ENCODE measurements at places on chromosomes 1 and 21. TPM values are rescaled to one million over a fixed set of nuclear protein-coding genes. Genes with fewer than 3 reads are reported as not detected.

- no peaks in the 10 kb centered on the region for H3K4me1 ChIP-seq
- no peak overlapping the region for H3K4me3 ChIP-seq
- no peaks in the 10 kb centered on the region for H3K27me3 ChIP-seq
These were observed 4.5 kb downstream of the OVAAL start for GRCh38 chr1:180563026-180563827.

DNA sequence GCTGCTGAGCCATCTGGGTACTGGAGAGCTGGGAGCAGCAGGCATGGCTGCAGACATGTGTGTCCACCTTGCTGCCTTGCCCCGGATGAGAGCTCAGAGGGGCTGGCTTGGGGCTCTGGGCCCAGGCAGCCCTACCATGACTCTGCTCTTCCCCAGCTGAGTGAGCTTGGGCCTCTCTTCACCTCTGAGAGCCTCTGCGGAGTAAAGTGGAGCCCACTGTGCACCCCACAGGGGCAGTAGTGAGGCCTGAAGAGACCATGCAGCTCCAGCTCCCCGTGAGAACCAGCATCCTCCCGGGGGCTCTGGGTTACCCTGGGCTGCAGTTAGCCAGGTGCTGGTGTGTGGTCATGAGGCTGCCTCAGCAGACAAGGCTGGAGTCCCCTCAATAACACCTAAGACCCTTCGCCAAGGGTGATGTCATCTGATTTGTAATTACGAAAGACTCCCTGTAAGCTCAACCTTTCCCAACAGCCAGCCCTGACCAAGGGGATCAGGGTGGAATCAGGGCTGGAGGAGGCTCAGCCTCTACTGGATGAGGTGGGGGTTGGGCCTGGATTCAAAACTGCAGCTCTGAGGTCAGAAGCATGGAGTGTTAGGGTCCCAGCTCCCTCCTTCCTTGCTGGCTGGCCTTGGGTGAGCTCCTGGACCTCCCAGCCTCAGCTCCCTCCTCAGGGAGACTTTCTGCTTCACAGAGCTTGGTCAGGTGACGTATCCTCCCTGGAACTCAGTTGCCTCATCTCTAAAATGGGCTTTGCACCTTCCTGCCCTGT is 308.0 kb downstream of the MATN1 start:
- DNase-seq = no peak
- no peaks in the 10 kb centered on the region for H3K27me3 ChIP-seq
- H3K4me3 ChIP-seq = no peak overlapping the region
- no peaks in the 10 kb centered on the region for H3K36me3 ChIP-seq
- no peaks in the 10 kb centered on the region for H3K4me1 ChIP-seq

DNA sequence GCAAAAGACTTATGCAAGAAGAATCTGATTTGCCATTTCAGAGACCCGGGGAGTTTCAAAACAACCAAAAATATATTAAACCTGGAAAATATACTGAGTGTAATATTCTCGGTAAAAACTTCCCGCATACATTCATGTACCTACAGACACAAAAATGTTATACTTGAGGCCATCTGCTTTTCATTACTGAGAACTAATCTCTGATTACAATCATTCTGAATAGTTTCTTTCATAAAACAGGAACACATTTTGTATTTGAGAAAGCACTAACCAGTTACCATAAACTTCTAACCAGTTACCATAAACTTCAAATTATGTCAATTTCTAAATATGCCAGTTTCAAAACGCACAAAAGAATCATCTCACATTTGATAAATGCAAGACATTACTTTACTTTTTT is 7.8 kb downstream of the ZNHIT6 start:
- H3K27me3 ChIP-seq = no peaks in the 10 kb centered on the region
- no peak overlapping the region for H3K27ac ChIP-seq
- no peaks in the 10 kb centered on the region for H3K4me1 ChIP-seq
- H3K4me3 ChIP-seq = no peak overlapping the region
- no peak for DNase-seq

GRCh38 chr1:164801791-164802502 is 243.0 kb downstream of the PBX1 start:
- H3K36me3 ChIP-seq = peaks cover 10% of the 10 kb centered on the region
- no peak overlapping the region for H3K4me3 ChIP-seq
- no peak overlapping the region for H3K27ac ChIP-seq
- H3K27me3 ChIP-seq = no peaks in the 10 kb centered on the region
- DNase-seq = no peak

Gene CCDC30
- total RNA-seq = 0.56 TPM

Gene SPRR2F
- total RNA-seq = not detected
